ENCODE measurements at places on chromosomes 3 and 15.

DNA sequence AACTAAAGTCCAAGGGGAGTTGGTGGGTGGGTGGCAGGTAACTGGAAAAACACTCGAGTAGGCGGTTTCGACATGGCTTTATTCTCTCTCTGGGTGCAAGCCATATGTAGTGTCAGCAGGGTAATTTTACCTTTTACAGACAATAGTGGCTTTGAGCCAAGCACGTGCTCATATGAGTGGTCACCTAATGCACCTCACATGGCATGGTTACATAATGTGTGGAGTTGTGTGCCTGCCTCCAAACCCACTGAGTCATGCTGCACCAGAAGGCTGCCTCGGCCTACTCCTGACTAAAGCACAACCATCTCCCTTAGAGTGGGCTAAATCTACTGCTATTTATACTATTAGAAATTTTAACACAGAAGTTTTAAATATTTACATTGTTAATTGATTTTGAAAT is 16.5 kb downstream of the CCRL2 start:
- DNase-seq: no peak

GRCh38 chr15:45855907-45856579 is 221.2 kb downstream of the SQOR start:
- no peak for DNase-seq

DNA sequence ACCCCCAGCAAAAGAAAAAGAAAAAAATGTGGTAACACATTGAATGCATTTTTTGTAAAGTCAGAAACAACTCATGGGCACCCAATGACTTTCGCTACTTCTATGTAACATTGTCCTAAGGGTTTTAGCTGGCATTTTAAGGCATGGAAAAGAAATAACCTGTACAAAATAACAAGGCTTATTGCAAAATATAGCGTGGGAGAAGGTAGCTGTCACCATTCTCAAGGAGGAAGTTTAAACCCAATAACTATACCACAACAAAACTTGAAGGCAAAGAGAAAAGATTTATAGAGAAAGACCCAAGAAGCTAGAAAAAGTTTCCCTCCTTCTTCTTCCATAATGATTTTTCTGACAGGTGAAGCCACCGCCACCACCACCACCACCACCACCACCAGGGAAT is 55.7 kb upstream of the ACP3 start:
- DNase-seq: no peak

- DNase-seq: no peak
These were observed 60.4 kb downstream of the GTF2E1 start for GRCh38 chr3:120802916-120803315.

- peak; percentile 51 for DNase-seq
These were observed 2.1 kb upstream of the ALAS1 start for GRCh38 chr3:52195823-52196331.

DNA sequence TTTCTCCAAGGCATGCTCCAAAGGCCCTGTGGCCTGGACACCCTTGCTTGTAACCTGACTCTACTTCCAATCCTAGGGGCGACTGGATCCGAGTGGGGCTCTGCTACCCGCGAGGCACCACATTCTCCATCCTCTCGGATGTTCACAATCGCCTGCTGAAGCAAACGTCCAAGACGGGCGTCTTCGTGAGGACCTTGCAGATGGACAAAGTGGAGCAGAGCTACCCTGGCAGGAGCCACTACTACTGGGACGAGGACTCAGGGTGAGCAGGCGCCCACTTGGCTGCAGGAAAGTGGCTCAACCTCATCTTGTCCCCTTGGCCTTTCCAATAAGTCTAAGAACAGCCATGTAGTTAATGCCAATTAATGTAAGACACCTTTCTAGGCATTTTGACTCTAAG is 51.9 kb downstream of the MESD start:
- DNase-seq: no peak

- no peak for DNase-seq
These were observed 193.5 kb upstream of the ICE2 start for GRCh38 chr15:60672400-60672799.

DNA sequence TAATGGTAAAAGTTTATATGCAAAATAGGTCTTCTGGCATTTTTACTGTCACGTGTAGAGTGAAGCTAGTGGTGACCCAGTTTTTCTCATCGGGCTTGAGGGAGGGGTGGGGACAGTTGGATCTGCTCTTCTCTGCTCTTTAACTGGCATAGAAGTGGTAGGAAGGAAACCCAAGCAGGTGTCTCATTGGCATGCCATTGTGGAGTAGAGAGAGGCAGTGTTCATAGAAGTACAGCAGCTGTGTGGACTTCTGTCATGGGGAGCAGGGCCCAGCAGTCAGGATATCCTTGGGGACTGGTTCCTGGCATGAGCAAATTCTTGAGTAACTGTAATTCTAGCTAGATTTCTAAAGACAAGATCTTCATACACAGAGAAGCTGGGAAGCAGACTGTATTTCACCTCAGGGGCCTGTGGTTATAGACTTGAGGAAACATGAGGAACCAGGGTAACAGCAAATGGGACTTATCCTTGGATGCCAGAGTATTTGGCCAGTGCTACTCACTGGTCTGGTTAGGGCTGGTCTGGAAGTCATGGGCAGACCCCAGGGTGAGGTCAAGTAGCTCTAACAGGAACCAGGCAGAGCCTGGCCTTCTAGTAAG is 42.9 kb downstream of the CDIN1 start:
- DNase-seq: no peak

GRCh38 chr15:101175401-101175800 is 76.4 kb downstream of the CHSY1 start:
- DNase-seq: peak; percentile 6
